Ascending aorta (tissue), 2 donors: ENCODE measurements at places on chromosomes 16 and 17.

DNA sequence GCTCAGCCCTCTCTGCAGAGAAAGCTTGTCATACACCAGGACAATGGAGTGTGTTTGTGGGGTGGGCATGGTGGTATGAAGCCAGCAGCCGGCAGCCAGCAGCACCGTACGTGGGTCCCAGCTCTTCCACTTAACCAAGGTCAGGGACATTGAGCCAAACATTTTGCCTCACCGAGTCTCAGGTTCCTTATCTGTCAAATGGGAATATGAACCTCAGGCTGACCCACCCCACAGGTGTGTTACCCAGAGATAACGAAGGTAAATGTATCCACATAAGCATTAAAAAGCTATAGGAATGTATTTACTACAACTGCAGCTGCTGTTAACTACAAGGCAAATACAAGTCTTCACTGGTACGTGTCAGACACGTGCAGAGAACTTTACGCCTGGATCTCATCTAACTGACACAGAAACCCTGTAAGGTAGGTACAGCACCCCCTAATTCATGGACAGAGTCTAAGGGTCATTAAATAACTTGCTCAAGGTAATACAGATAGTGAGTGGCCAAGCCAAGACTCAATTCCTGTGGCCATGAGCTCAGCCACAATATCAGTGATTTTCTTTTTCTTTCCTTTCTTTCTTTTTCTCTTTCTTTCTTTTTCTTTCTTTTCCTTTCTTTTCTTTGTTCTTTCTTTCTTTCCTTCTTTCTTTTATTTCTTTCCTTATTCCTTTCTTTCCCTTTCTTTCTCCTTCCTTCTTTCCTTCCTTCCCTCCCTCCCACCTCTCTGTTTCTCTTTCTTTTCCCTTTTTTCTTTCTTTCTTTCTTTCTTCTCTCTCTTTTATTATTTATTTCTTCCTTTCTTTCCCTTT lies 990 bp downstream of the SLC5A11 start:
- DNase-seq = no peak

DNA sequence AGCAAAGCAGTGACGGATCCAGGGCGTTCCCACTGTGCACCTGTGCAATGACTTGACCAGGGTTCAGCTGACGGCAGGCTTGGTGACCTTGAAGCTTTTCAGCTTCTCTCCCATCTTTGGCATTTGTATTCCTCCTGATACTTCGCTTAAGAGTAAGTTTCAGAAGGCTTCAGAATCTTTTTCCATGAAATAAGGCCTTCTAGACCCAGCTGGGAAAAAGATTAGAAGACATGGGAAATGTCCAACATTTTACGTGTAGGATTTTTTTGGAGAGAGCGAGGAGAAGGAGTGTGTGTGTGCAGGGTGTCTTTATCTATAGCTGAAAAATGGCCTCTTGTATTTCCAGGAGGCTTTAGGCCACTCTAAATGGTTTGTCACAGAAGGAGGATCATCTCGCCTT lies 104.1 kb downstream of the BANP start:
- no peak for DNase-seq

DNA sequence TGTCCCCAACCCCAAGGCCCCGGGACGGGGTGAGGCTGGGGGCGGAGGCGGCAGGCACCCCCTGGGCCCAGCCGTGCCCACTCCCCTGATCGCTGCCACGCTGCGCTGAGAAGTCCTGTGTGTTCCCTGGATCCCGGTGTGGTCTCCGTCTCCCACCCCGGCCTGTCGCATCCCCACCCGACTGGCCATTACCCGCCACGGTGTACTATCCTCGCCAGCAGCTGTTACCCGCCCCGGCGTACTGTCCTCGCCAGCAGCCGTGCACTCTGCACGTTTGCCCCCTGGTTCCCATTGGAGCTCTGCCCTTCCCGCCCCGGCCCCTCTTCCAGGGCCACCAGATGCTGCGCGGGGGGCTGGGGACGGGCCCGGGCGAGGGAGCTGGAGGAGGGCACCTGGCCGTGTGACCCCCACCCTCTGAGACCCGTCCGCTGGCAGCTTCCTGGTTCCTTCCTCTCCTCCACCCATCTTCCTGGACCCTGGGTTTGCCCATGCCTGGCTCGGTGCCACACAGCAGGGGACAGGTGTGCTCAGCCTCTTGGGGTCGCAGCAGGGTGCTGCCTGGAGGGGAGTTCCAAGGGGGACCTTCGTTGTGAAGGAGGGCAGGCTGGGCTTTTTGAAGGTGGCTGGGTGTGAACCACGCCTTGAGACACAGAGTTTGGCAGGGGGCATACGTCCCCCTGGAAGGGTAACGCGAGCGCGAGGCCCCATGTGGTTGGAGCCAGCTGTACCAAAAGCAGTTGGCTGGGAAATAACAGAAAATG lies 19.7 kb downstream of the BAHCC1 start:
- no peak for DNase-seq

- no peak for DNase-seq
Measured at GRCh38 chr17:68491381-68492231, 20.6 kb upstream of the PRKAR1A start.

DNA sequence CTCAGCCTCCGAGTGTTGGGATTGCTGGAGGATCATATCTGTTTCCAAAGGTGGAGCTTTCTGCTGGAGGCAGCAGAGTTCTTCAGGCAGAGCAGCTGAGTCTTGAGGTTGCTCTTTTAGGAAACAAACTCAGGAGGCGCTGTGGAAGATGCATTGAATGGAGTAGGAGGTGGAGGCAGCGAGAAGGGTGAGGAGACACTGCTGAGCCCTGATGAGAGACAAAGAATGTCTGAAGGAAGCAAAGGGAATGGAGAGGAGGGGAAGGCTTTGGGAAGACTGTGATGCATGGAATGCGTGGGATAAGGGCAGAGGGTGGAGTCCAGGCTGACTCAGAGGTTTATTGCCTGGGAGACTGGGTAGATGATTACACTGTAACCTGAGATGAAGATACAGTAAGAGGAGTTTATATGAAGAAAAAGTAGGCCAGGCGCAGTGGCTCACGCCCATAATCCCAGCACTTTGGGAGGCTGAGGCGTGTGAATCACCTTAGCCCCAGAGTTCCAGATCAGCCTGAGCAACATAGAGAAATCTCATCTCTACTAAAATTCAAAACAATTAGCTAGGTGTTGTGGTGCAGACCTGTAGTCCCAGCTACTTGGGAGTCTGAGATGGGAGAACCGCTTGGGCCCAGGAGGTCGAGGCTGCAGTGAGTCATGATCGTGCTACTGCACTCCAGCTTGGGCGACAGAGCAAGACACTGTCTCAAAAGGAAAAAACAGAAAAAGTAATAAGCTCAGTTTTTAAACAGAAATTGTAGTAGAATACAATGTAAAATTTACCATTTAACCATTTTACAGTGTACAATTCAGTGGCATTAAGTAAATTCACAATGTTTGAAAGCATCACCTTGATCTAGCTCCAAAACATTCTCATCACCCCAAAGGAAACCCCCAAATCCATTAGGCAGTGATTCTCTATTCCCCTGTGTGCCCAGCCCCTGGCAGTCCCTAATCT lies 17.8 kb upstream of the TMEM219 start:
- DNase-seq = no peak

DNA sequence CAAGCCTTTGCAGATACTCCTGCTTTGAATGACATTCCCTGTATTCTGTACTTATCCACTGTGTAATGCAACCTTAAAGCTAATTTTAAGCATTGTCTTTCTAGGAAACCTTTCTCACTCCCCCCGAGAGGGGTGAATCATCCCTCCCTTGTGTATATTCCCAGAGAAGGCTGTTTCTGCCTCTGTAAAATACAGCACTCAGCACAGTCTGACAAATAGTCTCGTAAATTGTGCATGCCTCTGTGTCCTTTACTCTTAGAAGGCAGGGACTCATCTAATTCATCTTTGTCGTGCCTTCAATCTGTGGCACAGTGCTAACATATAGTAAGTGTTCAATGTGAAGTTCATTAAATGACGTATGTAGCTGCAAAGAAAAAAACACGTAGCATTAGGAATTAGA lies 200.7 kb downstream of the CA10 start:
- no peak for DNase-seq

DNA sequence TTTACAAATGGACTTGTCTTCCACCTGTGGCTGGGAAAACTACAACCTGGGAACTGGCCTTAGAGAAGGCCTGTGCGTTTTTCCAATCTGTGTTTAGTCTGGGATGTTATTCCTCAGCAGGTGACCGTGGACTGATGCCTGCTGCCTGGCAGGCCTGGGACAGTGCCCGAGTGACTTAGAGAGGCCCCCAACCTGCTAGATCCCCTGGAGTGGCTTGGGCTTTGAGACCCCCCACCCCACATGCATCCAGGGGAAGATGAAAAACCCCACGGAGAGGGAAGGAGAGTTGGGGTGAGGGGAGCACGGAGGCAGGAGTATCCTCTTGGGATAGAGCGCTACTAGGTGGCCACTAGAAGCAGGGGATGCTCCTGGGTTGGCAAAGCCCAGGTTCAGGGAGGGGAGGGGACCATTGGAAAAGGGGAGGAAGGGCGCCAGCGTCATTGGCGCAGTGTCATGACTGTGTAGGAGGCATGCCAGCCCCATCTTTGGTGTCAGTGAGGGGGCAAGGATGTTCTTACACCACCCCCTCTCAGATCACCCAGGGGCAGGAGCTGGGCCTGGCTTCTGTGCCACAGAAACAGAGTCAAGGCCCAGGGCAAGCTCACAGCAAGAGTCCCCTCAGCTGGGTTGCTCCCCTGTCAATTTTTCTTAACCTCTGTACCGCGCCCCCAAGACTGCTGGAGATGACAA lies 54.1 kb downstream of the MEAK7 start:
- DNase-seq = no peak

GRCh38 chr17:49681106-49681979 lies 3.4 kb upstream of the SPOP start:
- no peak for DNase-seq

GRCh38 chr16:56101480-56101879 lies 89.8 kb upstream of the GNAO1 start:
- DNase-seq = no peak

- DNase-seq = no peak
Measured at GRCh38 chr17:17767154-17767869, 69.5 kb downstream of the SREBF1 start.

DNA sequence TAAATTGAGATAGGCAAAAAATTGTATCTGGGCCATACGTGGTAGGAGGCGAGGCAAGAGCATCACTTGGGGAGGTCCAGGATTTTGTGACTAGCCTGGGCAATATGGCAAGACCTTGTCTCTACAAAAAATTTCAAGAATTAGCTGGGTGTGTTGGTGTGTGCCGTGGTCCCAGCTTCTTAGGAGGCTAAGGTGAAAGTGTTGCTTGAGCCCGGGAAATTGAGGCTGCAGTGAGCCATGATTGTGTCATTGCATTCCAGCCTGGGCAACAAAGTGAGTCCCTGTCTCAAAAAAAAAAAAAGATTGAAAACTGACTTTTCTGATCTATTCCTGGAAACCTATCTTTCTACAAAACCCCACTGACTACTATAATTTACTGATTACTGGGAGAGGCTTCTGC lies 26.7 kb downstream of the CDK12 start:
- DNase-seq = no peak

- DNase-seq = no peak
Measured at GRCh38 chr16:84237994-84238750, 1.6 kb downstream of the KCNG4 start.

- DNase-seq = no peak
Measured at GRCh38 chr17:2904135-2904534, 107.9 kb downstream of the RAP1GAP2 start.

DNA sequence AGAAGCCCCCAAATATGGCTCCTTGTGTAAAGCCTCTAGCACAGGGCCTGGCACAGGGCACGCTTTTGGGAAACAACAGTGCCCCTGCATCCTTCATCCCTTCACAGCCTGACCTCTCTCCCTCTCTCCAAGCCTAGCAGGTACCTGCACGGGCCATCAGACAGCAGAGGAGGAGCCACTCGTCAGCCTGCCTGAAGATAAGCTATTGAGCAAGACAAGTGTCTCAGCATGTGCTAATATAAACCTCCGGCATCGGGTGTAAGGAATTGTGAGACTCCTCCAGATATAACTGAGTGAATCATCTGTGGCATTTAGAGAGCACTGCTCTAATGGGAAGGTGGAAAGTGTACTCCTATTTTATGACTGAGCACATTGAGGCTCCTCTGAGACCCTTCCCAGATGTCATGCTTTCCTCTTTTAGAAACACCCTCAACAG lies 38.3 kb downstream of the TBX4 start:
- no peak for DNase-seq

DNA sequence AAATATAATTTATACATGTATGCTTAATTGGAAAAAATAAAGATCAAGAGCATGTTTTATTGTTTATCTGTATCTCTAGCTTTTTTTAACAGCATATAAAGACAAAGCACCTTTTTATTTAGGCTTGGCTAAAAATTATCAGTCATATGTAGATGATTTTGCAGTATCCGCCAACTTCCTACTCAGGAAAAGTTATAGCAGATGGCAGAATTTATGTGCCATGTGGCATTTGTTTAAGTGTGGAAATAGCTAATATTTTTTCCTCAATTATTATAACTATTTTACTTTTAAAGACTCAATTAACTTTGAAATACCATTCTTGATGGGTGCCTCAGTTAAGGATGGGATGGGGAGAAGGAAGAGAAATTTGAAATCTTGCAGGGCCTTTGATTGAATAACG lies 762.1 kb upstream of the RBFOX1 start:
- no peak for DNase-seq

DNA sequence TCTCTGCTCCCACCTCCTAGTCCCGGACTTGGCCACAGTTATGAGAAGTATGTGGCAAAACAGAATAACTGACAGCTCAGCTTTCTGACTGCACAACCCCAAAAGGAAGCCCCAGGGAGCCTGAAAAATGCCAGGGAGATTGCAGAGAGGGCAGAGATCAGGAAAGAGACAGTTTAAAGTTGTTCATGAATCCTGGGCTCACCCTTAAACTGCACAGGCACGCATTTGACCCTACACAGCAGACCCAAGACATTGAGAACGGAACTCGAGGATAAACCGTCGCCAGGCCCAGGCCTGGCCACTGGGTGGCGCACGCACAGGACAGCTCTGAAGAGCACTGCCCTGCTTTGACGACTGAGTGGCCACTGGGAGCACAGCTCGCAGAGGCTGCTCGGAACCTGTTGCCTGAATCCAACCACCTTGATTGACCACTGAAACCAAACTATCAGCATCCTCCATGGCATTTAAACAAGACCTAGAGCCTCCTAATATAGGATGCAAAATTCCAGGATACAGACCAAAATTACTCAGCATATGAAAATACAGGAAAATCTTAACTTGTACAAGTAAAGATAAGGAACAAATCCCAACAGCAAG lies 114.0 kb downstream of the C16orf95 start:
- peak; percentile 80 for DNase-seq

DNA sequence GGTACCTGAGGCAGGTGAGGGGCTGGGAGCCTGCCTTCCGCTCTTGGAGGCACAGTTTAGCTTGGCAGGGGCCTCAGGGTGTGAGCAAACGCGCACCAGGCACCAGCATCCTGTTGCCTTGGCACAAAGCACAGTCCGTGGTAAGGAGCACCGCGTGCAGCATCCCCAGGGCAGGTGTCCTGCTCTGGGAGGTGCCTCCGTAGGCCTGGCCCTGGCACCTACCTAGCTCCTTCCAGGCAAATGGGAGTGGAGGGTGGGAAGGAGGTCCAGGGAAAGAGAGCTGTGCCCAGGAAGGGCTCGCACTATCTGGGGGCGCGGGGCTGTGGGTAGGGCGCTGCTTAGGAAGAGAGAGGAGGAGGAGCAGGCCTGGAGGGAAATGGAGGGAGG lies 3.1 kb upstream of the GSE1 start:
- no peak for DNase-seq

- DNase-seq = no peak
Measured at GRCh38 chr17:82112181-82112913, 14.3 kb upstream of the FASN start.
